Activated CD8-positive, alpha-beta memory T cell treated with anti-CD3 and anti-CD28 coated beads, Interleukin-2, amount 10 ng/mL, durations not matched to agents 7 days and 5 days (primary cell): ENCODE measurements at places on chromosomes 16 and 17.

- DNase-seq, result no peak
These were observed 21.9 kb downstream of the PMM2 start for GRCh38 chr16:8819411-8820034.

DNA sequence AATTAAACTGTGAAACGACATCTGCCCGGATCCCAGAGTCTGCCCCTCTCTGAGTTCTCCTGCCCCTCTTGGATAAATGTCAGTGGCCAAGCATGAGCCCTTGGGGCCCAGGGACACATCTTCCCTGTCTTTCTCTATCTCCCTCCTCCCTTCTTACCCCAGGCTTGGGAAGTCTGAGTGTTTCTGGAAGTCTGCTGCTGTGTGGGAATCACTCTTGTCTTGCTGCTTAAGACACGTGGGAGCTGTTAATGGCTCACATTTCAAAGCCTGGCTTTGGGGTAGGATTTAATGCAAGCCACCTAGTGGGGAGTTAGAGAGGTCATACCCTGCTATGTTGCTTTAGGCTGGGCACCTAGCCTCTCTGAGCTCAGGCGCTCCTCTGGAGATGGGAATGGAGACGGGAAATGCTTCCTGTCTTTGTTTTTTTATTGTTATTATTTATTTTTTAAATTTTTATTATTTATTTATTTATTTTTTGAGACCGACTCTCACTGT is 218.5 kb upstream of the CIBAR2 start:
- DNase-seq, result no peak

DNA sequence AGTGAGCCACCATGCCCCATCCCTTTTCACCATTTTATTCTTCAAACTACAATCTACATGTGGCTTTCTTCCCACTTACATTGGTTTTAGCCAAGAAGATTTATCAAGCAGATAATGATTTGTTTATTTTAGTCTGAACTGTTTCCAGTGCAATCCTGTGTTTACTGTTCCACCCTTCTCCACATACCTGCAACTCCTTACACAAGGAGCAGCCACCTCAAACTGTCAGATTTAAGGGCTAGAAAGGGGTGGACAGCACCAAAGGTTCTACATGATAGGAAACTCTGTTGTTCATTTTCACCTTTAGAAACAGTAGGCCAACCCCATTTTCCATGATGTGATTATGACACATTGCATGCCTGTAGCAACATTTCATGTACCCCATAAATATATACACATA is 1.9 kb downstream of the RUNDC1 start:
- no peak for DNase-seq

GRCh38 chr17:66552371-66552770 is 250.0 kb downstream of the PRKCA start:
- DNase-seq, result no peak
